ENCODE measurements at places on chromosomes 2 and 18. TPM values are rescaled to one million over a fixed set of nuclear protein-coding genes. Genes with fewer than 3 reads are reported as not detected.

DNA sequence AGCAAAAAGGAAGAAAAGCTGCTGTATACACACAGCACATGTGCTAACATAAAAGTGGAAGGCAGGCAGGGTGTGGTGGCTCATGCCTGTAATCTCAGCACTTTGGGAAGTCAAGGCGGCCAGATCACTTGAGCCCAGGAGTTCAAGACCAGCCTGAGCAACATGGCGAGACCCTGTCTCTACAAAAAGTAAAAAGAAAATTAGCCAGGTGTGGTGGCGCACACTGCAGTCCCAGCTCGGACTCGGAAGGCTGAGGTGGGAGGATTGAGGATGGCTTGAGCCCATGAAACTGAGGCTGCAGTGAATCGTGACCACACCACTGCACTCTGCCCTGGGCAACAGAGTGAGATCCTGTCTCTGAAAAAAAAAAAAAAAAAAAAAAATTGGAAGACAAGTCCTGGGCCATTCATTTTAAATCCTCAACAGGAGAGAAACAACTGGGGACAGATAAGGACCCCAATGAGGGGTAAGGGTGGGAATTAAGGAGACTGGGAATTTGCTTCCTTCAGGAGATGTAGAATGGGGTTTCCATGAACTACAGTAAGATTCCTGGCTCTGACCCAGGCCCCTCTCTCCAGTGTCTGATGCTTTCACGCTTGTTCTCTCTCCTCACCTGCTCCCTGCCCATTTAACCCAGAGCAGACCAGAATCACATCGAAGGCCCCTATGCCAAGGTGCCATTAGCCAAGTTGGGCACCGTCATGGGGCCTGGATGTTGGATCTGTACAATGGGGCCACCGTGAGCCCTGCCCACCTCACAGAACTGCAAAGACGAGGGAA lies 29.6 kb downstream of the TNS1 start:
- H3K4me3 ChIP-seq = no peak overlapping the region
- DNase-seq = no peak
- no peak overlapping the region for H3K27ac ChIP-seq
- no peaks in the 10 kb centered on the region for H3K4me1 ChIP-seq
- H3K27me3 ChIP-seq = no peaks in the 10 kb centered on the region
- no peaks in the 10 kb centered on the region for H3K36me3 ChIP-seq

DNA sequence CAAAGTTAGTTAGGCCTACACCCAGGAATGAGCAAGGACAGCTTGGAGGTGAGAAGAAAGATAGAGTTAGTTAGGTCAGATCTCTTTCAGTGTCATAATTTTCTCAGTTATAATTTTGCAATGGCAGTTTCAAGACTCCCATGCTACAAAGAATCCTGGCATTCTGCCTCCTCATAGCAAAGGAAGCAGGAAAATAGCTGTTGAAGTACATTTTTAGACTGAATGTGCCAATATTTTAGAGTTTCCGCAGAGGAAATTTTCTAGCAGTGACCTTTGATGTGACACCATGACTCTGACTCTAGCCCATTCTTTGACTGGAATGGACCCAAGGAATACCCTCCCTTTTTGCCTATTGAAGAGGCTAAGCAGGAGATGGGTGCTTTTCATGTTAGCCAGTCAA lies 371.7 kb downstream of the PIK3C3 start:
- H3K27me3 ChIP-seq = no peaks in the 10 kb centered on the region
- H3K4me1 ChIP-seq = no peaks in the 10 kb centered on the region
- no peak for DNase-seq
- H3K36me3 ChIP-seq = no peaks in the 10 kb centered on the region

DNA sequence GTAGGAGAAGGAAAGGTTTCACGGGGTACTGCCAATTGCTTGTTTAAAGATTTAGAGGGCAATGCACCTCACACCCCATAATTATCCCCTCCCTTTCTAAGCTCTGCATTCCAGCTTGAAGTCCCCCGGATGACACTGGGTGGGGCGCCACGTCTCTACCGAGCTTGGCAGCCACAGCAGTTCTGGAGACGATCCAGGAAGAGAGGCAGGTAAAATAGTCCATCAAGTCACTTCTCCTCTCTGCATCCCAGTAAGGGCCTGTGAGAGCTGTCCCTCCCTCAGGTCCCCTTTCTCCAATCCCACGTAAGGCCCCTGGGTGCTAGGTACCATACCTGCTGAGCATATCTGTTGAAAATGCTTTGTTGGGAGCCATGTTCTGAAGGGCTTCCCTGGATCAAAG lies 65.7 kb downstream of the CAPN13 start:
- H3K27ac ChIP-seq = no peak overlapping the region
- no peaks in the 10 kb centered on the region for H3K4me1 ChIP-seq
- H3K27me3 ChIP-seq = no peaks in the 10 kb centered on the region
- H3K4me3 ChIP-seq = no peak overlapping the region
- H3K36me3 ChIP-seq = no peaks in the 10 kb centered on the region
- no peak for DNase-seq

DNA sequence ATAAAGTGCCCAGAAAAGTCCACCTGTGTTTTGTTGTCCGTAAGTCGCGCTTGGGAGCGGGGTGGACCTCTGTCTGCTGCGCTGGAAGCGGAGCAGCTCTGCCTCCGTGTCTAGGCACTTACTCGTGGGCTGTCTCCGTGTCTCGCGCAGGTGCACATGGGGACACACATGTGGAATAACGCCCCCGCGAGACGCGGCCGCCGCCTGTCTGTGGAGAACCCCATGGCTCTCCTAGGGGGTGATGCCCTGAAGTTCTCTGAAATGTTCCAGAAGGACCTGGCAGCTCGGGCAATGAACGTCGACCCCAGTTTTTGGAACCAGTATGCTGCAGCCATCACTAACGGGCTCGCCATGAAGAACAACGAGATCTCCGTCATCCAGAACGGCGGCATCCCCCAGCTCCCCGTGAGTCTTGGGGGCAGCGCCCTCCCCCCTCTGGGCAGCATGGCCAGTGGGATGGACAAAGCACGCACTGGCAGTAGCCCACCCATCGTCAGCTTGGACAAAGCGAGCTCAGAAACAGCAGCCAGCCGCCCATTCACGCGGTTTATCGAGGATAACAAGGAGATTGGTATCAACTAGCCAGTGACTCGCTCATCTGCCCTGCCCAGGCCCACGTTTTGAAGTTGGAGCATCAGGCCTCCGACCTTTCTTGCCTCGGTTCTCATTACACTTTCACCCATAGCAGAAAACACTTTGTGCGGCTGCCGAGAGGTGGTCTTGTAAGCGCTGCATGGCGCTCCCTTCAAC lies 17.3 kb downstream of the SALL3 start:
- DNase-seq = no peak
- no peaks in the 10 kb centered on the region for H3K4me1 ChIP-seq
- H3K27me3 ChIP-seq = no peaks in the 10 kb centered on the region
- H3K27ac ChIP-seq = no peak overlapping the region
- H3K36me3 ChIP-seq = no peaks in the 10 kb centered on the region

Gene VIT
- polyA plus RNA-seq = 0.08 TPM

Gene EML6
- polyA plus RNA-seq = 0.05 TPM

Gene SNED1
- polyA plus RNA-seq = 0.90 TPM

- DNase-seq = no peak
- H3K27ac ChIP-seq = no peak overlapping the region
- no peaks in the 10 kb centered on the region for H3K36me3 ChIP-seq
- no peaks in the 10 kb centered on the region for H3K27me3 ChIP-seq
- H3K4me3 ChIP-seq = no peak overlapping the region
These were observed 274.4 kb upstream of the SLC14A2 start for GRCh38 chr18:45340884-45341283.

Gene SIX2
- polyA plus RNA-seq = not detected

Gene OSR1
- polyA plus RNA-seq = not detected

Gene SRD5A2
- polyA plus RNA-seq = not detected

DNA sequence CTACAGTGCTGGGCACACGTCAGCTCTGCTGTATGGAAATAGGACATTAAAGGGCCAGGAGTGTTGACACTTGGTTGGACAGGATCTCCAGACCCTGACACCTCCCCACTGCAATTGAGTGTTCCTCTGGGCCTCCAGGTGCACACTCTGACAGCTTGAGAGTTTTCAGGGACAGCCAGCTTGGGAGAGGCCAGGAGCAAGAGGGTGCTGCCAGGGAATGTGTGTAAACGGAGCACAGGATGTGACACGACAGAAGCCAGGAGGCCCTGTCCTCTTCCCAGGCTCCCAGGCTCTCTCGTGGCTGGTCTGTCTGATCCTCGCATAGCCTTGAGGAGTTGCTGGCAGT lies 318.1 kb upstream of the HS6ST1 start:
- H3K4me1 ChIP-seq = no peaks in the 10 kb centered on the region
- no peak for DNase-seq
- H3K27ac ChIP-seq = no peak overlapping the region
- no peaks in the 10 kb centered on the region for H3K36me3 ChIP-seq
- H3K4me3 ChIP-seq = no peak overlapping the region

DNA sequence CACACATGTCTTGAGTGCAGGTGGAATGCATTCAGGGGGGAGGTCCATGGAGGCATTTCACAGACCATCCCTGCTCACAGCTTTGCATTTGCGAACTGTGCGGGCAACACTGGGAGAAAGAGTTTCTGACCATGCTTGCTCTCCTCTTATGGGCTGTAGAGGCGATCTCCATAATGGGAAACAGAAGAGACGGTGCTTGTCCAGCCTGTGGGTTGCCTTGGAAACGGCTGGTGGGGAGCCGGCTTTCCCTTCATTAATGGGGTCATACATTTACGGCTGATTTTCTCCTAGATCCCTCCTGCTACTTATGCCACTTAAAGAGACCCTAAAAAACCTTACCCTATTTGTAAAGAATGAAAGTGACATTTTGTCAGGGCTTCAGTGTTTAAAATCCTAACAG lies 147.4 kb downstream of the SOX11 start:
- no peak overlapping the region for H3K27ac ChIP-seq
- no peaks in the 10 kb centered on the region for H3K27me3 ChIP-seq
- H3K36me3 ChIP-seq = no peaks in the 10 kb centered on the region
- no peak overlapping the region for H3K4me3 ChIP-seq

DNA sequence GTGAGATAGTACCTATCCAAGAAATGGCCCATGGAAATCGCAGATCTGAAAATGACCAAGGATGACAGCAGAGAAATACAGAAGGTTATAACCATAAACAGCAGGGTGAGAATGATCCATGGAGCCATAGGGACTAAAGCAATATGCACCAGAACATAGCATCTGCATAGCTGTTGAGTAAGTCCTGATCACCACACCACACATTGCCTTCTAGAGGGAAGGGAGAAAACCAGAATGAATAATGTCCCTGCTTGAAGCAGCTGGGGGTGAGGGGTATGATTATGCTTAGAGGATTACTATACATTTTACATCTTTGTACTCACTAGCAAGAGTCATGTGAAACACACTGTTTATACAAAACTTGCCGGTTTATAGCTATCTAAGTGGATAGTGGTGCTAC lies 350.4 kb downstream of the MBD2 start:
- no peak overlapping the region for H3K4me3 ChIP-seq
- no peak overlapping the region for H3K27ac ChIP-seq
- no peaks in the 10 kb centered on the region for H3K4me1 ChIP-seq
- H3K27me3 ChIP-seq = no peaks in the 10 kb centered on the region
- DNase-seq = no peak

- H3K27me3 ChIP-seq = no peaks in the 10 kb centered on the region
- no peak overlapping the region for H3K27ac ChIP-seq
- H3K4me3 ChIP-seq = no peak overlapping the region
- no peak for DNase-seq
- no peaks in the 10 kb centered on the region for H3K36me3 ChIP-seq
These were observed 208.4 kb downstream of the FIGN start for GRCh38 chr2:163527381-163527780.

- no peaks in the 10 kb centered on the region for H3K4me1 ChIP-seq
- H3K27me3 ChIP-seq = no peaks in the 10 kb centered on the region
- no peak overlapping the region for H3K4me3 ChIP-seq
- H3K27ac ChIP-seq = no peak overlapping the region
- H3K36me3 ChIP-seq = no peaks in the 10 kb centered on the region
These were observed 16.6 kb downstream of the SNORC start for GRCh38 chr2:232886632-232887031.

DNA sequence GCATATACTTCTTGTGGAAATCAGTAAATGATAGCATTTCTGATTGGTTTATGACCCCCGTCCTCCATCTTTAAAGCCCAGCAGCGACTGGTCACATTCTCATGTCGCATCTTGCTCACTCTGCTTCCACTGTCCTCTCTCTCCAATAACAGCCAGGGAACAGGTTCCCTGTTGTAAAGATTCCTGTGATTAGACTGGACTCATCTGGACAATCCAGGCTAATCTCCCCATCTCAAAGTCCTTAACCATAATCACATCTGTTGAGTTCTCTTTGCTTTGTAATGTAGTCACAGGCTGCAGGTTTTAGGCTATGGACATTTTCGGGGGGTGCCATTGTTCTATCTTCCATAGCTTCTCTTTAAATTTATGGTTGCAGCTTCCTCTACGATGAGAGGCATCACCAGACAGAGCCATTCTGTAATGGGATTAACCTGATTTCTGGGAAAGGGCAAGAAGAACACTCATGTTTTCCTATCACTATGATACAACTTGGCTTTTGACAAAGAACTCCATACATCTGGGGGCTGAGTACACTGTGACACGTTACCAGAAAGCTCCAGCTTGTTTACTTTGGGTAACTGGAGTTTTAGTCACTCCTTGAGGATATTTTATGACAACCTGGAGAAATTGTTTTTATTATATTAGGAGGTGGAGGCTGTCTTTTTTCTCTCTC lies 159.0 kb downstream of the NYAP2 start:
- no peaks in the 10 kb centered on the region for H3K36me3 ChIP-seq
- H3K27ac ChIP-seq = no peak overlapping the region
- H3K27me3 ChIP-seq = peaks cover 4% of the 10 kb centered on the region
- H3K4me1 ChIP-seq = no peaks in the 10 kb centered on the region

- no peaks in the 10 kb centered on the region for H3K36me3 ChIP-seq
- no peak overlapping the region for H3K27ac ChIP-seq
- no peak overlapping the region for H3K4me3 ChIP-seq
- DNase-seq = no peak
These were observed 231.8 kb upstream of the SPOPL start for GRCh38 chr2:138269765-138270164.

Gene CHRND
- not detected for polyA plus RNA-seq

DNA sequence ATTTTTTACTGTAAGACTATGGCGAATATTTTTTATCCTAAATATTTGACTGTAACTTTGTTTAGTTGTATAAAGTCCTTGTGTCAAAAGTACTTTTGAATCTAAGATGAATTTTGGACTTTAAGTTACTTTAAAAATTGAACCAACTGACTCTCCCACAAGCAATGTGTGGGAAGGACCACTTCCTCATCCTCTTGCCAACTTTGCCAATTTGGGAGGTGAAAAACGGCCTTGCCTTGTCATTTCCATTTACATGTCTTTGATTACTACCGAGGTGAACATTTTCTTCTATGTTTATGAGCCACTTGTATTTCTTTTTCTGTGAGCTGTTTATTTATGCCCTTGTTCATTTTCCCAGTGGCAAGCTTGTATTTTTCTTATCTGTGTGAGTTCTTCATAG lies 12.8 kb upstream of the MSGN1 start:
- no peaks in the 10 kb centered on the region for H3K36me3 ChIP-seq
- DNase-seq = no peak
- H3K27me3 ChIP-seq = no peaks in the 10 kb centered on the region

Gene HOXD13
- polyA plus RNA-seq = not detected
